ENCODE measurements at places on chromosomes 7 and 10.
A peak's percentile ranks its signal among the peaks of the same experiment; 100 is the strongest.

DNA sequence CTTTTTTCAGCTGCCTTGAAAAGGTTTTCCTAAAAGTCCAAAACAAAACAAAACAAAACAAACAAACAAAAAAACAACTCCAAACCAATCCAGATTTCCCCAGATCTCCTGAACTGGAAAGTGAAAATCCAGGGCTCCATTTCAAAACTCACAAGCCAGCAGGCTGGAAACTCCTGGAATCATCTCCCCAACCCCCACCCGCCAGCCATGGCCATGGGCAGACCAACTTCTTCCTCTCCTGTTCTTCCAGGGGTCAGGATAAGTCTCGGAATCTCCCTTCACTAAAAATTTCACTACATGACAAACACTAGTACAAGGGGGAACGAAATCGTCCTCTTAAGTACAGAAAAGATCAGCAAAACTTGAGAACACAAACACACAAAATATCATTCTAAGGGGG is 40.4 kb downstream of the GNA12 start:
- DNase-seq: no peak

DNA sequence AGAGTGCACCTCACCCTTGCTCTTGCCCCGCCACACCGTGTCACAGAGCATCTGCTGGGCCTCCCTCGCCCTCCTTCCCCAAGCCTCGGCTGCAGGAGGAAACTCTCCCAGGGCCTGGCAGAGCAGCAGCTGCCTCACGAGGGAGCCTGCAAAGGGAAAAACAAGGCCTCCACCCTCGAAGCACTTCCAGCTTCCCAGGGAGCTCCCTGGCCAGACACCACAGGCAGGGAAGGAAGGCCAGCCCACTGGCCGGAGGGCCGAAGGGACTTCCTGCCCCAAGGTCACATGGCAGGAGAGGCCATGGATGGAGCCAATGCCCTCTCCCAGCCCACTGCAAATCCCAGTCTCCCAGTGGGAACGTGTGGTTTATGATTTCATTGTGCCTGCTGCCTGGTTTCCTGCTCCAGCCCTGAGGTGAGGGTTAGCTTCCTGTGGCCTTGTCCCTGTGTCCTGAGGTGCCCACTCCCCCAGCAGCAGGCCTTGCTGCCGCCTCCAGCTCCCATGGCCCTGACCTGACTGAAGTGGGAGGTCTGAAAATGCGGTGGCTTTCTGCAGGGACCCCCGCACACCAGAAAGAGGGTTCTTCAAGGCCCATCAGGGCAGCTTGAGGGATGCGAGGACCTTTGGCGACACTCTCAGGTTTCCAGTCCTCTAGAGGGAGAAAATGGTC is 100.5 kb upstream of the PPIF start:
- peak; percentile 13 for DNase-seq

GRCh38 chr7:40519009-40519408 is 384.2 kb downstream of the SUGCT start:
- no peak for DNase-seq

GRCh38 chr7:18626717-18627116 is 131.2 kb downstream of the HDAC9 start:
- no peak for DNase-seq

DNA sequence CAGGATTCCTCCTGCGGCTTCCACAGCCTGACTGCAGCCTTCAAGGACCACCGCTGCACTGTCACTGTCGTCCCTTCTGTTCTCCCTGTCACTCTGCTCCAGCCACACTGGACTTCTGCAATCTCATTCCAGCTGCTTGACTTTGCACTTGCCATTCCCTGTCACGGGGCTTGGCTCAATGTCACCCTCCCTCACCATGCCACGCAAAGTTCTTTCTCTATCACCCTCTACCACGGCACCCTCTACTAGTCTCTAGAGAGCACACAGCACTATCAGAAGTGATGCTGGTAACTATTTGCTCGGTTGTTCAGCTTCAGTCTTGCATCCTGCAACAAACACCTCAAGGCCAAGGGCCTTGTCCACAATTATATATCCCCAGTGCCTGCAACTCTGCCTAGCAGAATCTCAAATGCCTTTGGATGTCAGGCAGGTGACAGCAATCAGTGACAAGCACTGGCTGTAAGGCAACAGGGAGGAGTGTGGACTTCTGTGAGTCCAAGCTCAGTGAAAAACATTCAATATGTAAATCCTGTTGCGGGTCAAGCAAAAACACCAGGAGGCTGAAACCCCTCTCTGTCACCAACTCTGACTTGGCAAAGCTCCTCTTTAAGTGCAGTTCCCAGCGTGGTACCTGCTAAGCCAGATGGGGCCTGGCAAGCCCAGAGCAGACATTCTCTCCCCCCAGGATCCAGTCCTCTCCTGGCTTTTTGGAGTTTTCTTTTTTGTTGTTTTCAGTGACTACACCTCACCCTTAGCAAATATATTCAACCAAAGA is 259.9 kb downstream of the FGFR2 start:
- DNase-seq: no peak

DNA sequence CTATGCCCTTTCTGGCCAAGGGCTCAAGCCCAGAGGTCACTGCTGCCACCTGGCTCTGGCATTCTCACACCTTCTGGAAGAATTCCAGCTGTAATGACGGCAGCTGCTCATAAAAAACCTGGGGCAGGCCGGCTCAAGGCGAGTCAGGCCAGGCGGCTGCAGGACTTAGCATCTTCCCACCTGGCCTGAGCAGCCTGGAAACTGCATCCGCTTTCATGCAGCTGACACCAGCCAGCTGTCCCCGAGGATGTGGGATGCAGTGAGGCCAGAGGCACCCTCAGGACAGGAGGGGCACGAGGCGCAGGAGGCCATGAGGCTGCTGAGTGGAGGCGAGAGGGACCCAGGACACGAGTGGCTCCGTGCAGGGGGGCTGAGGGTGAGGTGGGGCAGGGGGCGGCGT is 47.5 kb upstream of the ADGRA1 start:
- no peak for DNase-seq

GRCh38 chr10:121069061-121069850 is 218.1 kb downstream of the WDR11 start:
- DNase-seq: peak; percentile 61

- no peak for DNase-seq
These were observed 108.4 kb downstream of the C10orf90 start for GRCh38 chr10:126561921-126562680.

DNA sequence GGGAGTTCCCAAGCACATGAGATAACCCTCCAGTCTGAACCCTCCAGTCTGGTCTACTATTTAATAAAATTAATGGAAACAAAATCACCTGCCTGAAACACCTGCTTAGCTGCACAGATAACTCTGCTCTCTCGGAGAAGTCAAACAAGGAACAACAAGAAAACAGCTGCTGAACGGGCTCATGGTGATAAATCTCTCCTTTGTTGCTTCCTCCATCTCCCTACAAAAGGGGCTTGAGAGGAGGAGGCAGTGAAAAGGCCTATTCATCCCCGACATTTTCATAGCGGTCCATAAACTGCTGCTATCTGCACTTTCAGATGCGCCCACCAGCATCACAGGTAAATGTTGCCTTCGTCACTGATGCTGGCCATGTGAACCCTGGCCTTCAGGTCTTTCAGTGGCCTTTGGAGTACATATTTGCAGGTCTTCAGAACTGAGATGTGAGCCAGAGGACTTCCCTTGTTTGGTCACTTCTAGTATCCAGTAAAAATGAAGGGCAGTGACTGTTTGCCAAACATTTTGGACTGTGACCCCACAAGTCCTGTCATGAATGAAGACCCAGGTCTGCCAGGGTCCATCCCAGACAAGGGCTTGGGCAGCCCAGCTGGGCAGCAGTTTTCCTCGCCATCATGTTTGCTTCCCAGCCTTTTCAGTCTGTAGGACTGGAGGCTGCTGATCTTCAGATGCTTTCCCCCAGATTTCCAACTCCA is 15.9 kb downstream of the FKBP6 start:
- no peak for DNase-seq

DNA sequence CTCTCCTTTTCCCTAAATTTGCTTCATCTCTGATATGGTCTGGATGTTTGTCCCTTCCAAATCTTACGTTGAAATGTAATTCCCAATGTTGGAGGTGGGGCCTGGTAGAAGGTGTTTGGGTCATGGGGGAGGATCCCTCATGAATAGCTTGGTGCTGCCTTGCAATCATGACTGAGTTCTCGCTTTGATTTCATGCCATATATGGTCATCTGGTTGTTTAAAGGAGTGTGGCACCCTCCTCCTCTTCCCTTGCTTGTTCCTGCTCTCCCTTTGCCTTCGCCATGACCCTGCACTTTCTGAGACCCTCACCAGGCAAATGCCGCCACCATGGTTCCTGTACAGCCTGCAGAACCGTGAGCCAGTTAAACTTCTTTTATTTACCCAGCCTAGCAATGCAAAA is 14.5 kb downstream of the NOBOX start:
- no peak for DNase-seq

- no peak for DNase-seq
These were observed 54.3 kb upstream of the KDM7A start for GRCh38 chr7:140230861-140231770.

DNA sequence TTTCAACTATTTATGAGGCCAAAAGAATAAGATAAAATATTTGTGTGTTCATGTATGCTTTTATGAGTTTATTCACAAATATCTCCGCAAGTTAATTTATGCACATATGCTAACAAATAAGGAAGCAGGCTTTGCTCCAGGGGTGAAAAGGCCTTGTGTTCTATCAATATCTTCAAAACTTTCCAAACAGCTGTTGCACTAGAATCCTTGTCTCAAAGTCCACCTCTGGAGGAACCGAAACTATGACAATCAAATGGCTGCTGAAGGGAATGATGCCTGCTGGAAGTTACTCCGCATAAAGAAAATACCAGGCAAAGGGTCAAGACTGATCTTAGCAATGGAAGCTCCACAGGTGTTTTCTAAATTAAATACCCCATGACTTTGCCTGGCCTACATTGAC is 145.0 kb upstream of the GHITM start:
- DNase-seq: no peak

DNA sequence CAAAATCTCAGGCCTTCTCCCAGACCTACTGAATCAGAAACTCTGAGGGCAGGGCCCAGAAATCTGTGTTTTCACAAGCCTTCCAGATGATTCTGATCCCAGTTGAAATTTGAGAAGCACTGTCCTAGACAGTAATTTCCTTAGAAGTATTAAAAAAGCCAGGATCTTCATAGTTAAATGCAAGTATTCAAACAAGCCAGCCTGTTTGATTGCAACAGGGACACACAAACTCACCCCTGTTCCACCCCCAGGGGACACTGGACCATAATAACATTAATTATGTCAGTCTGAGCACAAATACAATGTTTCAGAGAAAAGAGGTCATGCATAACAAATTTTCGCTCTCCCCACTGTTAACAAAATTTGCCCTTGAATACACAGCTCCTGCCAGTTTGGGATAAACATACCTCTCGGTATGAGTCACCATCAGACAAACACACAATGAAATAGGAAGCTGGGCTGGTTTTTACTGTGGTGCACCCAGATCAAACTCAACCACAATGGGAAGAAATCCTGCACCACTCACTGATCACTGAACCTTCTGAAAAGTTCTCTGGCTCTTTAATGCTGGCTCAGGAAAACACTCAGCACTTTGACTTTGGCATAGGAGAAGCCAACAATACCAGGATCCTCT is 34.3 kb downstream of the ABLIM1 start:
- peak; percentile 89 for DNase-seq

DNA sequence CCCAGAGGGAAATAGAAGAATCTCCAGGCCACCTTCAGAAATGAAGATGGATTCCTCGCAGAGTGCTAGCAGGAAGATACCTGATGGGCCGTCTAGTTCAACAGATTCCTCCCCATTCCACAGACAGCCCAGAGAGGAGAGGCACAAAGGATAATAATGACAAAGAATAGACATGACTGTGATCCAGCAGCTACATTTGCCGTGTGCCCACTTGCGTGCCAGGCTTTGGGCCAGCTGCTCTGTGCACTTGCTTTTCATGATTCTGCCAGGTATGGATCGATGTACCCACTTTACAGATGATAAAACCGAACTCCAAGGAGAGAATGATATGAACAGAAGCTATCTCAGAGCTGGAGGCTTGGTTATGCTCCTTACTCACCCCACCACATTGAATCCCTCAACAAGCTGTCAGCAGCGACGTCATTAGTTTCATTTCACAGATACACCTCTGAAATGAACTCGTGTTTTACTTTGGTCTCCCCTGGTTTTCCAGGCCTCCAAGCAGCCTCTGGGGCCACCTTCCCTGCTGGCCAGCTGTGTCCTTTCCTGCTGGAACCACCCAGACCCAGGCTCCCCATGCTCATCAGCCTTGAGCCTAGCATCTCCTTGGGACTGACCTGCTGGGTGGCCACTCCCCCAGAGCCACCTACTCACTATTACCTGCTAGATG is 11.9 kb upstream of the WDFY4 start:
- no peak for DNase-seq

- DNase-seq: peak; percentile 61
These were observed 95.8 kb upstream of the AGBL3 start for GRCh38 chr7:134890246-134891240.

- no peak for DNase-seq
These were observed 72.1 kb downstream of the GRK5 start for GRCh38 chr10:119279441-119279840.

GRCh38 chr10:80356989-80357850 is 639 bp downstream of the DYDC2 start:
- DNase-seq: no peak

GRCh38 chr10:114908896-114909295 is 29.1 kb upstream of the TRUB1 start:
- DNase-seq: peak; percentile 62

GRCh38 chr10:43817368-43817767 is 168.7 kb upstream of the ZNF32 start:
- no peak for DNase-seq

DNA sequence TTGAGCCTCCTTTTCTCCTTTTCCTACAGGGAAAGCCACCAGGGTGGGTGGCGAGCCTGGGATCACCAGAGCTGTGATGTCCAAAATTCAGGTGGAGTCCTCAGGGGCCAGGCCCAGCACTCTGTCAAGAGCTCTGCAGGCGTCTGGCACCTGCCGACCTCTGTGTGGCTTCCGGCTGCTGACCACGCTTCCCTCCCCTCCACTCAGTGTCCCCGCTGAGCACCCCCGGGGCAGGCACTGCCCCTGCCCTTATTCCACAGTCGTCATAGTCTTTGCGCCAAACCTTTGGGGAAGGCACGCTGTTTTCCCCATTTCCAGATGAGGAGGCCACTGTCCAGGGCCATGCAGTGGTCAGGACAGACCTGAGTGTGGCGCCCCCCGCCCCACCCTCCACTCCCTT is 7.5 kb downstream of the MTG1 start:
- no peak for DNase-seq

GRCh38 chr7:88758381-88759229 is 895 bp upstream of the ZNF804B start:
- no peak for DNase-seq

DNA sequence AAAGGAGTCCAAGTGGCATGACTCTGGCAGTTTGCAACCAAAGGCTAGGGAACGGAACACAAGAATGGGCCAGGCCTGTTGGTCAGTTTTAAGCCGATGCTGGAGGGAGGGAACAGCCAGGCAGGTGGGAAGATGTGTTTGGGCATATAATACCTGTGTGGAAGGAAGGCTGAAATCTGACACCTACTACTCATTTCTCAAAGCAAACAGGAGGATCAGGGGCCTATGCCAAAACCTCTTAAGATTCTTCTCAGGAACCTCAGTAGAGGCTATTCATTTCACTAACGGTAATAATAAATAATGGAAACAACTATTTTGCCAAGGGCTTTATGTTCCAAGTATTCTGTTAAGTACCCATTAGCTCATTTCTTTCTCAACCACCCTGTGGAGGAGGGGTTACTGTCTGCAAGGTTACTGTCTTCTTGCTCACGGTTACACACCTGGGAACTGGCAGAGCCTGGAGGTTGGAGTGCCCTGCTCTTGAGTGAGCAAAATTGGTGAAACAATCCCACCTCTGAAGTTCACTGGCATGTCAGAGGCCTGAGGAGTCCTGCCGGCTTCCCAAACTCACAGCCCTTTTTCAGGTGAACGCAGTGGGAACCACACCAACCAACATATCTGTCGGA is 35.5 kb downstream of the GOT1 start:
- DNase-seq: no peak

All from RCC 7860 (cell line).